Esophagus muscularis mucosa (tissue), 4 donors: ENCODE measurements at places on chromosomes 12 and 14.

DNA sequence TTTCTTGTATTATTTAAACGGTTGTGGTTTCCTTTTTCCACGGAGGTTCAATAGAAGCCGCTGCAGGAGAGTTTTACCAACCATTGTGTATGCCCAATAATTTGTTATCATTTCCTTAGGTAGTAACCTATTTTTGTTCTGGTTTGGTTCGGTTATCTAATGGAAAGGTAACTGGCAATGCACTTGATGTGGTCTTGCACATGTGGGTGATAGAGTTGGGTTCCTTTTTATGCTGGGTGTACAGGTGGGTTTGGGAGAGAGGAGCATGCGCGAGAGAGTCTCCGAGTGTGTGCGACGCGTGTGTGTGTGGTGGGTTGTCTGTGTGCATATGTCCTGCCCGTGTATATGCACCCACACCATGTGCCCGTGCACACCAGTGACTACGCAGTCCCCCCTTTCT is 102.7 kb upstream of the FKBP4 start:
- DNase-seq = peak; percentile 86

DNA sequence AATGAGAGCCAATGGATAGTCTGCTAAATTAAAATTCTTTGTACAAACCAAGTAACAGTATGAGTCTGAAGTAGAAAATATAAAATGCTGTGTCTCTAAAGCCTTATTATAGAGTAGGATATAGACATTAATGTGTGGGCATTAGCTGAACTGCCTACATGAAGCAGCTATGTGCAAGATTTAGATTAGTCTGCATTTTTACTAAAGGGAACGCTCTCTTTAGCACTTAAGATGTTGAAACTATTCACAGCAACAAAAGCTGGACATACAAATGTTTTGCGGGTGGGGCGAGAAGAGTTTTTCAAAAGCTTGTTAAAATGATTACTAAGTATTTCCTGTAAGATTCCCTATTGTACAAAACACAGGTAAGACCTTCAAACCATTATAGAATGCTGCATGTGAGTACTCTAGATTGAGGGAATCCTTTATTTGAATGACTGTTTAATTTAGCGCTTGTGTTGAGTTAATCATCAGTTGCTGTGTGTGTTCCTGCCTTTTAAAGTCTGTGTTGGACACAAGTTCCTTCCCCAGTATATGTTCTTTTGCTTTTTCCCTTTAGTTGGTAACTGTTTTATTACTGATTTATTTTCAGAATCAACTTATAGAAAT is 87.1 kb downstream of the RAD52 start:
- DNase-seq = no peak

- DNase-seq = no peak
Measured at GRCh38 chr12:88572781-88573549, 7.3 kb downstream of the KITLG start.

DNA sequence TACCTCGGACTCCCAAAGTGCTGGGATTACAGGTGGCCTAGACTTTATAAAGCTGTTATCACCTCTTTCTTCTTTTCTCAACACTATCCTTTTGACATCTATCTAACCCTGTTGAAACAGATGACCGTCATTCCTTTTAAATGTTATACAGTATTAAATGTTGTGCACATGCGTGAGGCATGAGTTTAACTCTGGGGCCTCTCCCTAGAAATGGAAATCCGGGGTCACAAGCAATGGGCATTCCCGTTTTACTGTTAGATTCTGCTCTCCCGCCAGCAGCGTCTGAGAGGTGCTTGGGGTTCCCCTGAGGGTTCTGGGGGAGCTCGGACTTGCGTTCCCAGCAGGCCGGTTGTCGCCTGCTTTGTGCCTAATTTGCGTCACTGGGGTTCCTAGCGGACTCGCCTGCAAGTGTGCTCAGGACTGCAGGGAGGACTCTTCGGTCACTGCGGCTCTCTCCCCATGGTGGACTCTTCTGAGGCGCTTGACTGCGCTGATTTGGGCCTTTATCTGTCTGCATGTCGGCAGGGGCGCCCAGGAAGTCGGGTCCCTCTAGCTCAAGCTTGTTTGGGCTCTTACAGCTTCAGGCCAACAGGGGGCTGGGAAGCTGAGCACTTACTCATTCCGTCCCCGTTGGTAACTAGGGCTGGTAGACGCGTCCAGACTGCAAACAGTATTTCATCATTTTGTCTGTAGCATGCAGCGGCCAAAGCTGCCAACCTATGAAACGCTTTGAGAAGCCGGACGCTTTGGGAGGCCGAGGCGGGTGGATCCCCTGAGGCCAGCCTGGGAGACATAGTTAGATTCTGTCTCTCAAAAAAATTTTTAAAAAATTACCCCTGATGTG is 1.2 kb upstream of the RAN start:
- peak; percentile 93 for DNase-seq

DNA sequence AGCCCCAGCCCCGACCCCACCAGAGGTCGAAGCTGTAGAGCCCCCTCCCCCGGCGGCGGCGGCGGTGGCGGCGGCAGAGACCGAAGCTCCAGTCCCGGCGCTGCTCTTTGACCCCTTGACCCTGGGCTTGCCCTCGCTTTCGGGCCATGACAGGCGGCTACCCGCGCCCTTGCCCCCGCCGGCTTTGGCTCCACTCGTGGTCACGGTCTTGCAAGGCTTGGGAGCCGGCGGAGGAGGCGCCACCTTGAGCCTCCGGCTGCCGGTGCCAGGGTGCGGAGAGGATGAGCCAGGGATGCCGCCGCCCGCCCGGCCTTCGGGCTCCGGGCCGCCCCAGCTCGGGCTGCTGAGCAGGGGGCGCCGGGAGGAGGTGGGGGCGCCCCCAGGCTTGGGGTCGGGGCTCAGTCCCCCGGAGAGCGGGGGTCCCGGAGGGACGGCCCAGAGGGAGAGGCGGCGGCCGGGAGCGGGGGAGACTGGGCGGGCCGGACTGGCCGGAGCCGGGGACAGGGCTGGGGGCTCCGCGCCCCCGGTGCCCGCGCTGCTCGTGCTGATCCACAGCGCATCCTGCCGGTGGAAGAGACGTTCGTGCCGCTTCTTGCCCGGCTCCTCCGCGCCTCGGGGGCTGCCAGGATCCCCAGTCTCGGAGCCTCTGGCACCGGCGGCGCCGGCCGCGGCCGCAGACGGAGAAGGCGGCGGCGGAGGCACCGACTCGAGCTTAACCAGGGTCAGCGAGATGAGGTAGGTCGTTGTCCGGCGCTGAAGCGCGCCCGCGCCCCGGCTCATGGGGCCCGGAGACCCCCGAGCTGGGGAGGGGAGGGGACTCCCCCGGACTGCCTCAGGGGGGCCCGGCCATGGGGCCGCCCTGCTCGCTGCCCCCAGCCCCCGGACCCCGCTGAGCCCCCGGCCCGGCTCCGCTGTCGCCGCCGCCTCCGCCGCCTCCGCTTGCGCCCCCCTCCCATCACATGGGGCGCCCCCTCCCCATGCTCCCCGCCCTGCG is 778 bp downstream of the AGAP2 start:
- DNase-seq = no peak

DNA sequence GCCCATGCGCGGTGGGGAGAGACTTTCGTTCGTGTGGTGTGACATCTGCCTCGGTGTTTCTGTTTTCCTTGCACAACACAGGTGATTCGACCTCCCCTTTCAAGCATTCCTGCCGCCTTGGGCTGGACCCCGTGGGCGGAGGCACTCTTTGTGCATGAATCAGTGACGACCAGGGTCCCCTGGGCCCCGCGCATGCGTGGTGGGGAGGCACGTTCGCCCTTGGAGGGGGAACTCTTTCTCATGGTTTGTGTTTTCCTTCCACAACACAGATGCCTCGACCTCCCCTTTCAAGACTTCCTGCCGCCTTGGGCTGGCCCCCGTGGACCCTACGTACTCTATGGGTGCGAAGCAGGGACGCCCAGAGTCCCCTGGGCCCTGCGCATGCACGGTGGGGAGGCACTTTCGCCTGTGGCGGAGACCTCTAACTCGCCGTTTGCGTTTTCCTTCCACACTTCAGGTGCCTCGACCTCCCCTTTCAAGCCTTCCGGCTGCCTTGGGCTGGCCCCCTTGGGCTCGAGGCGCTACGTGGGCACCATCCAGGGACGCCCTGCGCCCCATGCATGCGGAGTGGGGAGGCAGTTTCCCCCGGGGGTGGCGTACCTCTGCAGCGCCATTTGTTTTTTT is 340.9 kb downstream of the ALG10 start:
- DNase-seq = no peak

GRCh38 chr14:36083317-36083716 is 93.2 kb downstream of the PTCSC3 start:
- DNase-seq = no peak

GRCh38 chr14:51616724-51617409 is 34.8 kb upstream of the FRMD6 start:
- no peak for DNase-seq

GRCh38 chr12:118959985-118960560 is 21.3 kb upstream of the SRRM4 start:
- DNase-seq = no peak

GRCh38 chr12:113929312-113929989 is 36.7 kb downstream of the RBM19 start:
- DNase-seq = no peak

DNA sequence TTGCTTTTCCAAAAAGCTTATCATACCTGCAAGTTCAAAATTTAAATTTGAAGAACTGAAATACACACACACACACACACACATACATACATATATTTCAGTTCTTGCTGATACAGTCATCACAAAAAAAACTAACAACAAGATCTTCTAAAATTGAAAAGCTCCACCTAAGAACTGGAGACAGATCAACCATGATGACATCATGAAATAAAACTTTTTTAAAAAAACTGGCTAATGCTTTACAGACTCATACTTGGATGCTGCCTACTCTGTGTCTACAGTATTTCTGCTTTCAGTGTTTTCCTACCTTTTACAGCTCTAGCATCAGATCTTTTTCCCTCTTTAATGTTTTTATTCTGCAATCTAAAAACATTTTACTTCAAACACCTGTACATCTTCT is 261.4 kb downstream of the DIO2 start:
- no peak for DNase-seq

- DNase-seq = no peak
Measured at GRCh38 chr14:57736391-57736790, 129.5 kb downstream of the SLC35F4 start.

DNA sequence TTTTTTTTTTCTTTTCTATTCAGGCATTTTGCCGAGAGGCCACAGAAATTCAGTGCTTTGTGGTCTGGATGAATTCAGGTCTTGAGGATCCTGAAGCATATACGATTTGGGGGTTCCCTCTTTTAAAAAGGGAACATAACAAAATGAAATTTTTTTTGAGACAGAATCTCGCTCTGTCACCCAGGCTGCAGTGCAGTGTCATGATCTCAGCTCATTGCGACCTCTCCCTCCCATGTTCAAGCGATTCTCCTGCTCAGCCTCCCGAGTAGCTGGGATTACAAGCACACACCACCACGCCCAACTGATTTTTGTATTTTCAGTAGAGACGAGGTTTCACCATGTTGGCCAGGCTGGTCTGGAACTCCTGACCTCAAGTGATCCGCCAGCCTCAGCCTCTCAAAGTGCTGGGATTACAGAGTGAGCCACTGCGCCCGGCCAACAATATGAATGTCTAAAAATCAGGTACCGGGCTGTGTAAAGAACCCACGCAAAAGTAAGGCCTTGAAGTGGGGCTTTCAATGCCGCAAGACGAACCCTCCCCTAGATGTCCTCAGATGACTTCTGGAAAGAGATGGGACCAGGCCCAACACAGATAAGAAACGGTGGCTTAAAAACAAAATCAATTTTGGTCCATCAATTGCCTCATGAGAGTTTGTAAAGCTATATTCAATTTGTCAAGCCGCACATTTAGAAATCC is 30.0 kb downstream of the TESC start:
- DNase-seq = no peak

- DNase-seq = no peak
Measured at GRCh38 chr12:105622846-105623736, 292.6 kb downstream of the C12orf75 start.

- DNase-seq = no peak
Measured at GRCh38 chr12:69972136-69972535, 147.1 kb downstream of the MYRFL start.

GRCh38 chr12:76275511-76276093 is 72.6 kb downstream of the BBS10 start:
- DNase-seq = no peak

DNA sequence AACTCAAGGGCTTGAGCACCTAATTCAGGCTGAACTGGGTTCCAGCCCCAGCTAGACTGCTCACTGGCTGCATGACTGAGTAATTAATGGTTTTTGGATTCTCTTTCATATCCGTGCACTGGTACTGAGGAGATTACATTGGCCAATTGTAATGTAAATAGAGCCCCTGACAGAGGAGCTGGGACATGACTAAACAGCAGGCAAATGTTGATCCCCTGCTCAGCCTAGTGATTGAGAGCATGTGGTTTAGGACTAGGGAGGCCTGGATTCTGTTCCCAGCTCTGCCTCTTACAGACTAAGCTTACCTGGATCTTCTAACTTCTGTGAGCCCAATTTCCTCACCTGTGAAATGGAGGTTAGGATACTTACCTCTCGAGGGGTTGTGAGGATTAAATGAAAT is 204.3 kb downstream of the ESR2 start:
- no peak for DNase-seq

- no peak for DNase-seq
Measured at GRCh38 chr14:24662753-24663152, 28.8 kb upstream of the GZMB start.

DNA sequence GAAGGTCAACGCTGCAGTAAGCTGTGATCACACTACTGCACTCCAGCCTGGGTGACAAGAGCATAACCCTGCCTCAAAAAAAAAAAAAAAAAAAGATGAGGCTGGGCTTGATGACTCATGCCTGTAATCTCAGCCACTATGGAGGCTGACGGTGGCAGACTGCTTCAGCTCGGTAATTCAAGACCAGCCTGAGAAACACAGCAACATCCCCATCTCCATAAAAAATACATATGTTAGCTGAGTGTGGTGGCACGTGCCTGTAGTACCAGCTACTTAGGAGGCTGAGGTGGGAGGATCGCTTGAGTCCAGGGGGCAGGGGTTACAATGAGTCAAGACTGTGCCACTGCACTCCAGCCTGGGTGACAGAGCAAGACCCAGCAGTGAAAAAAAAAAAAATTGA is 50.4 kb downstream of the GXYLT1 start:
- no peak for DNase-seq

DNA sequence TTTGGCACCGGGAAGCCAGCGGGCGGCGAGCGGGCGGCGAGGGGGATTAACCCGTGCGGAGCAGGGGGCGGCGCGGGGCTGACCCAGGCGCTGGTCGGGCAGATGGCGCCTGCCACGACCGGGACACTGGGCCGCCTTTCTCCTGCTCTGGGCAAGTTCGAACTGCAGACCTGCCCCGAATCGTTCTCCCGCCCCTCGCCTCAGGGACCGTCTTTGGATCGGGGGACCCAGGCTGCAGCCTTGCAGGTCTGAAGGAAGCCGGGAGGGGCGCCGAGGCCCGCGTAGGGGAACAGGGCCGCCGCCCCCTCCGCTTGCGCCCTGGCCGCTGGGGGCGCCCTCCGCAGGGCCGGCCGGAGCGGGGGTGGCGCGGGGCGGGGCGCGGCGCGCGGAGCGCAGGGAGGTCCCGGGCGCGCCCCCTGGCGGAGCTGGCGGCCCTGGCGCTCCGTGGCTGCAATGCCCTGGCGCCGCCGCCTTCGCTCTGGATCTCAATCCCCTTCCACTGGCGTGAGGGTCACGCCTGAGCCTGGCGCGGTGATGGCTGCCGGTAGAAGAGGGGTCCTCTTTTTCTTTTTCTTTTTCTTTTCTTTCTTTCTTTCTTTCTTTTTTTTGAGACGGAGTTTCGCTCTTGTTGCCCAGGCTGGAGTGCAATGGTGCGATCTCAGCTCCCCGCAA is 449 bp upstream of the LTBP2 start:
- no peak for DNase-seq
